ENCODE measurements at places on chromosomes 2 and 18. TPM values are rescaled to one million over a fixed set of nuclear protein-coding genes. Genes with fewer than 3 reads are reported as not detected.

TGIF1 gene
- total RNA-seq: 42.6 TPM

IRS1 gene
- total RNA-seq: 15.9 TPM

- no peak overlapping the region for H3K4me3 ChIP-seq
- no peak for DNase-seq
- no peaks in the 10 kb centered on the region for H3K4me1 ChIP-seq
- H3K36me3 ChIP-seq: no peaks in the 10 kb centered on the region
- no peak overlapping the region for H3K27ac ChIP-seq
These were observed 265.1 kb downstream of the RIT2 start for GRCh38 chr18:42850174-42851083.

GRCh38 chr2:107160640-107161239, 274.8 kb upstream of the ST6GAL2 start:
- no peaks in the 10 kb centered on the region for H3K4me1 ChIP-seq
- H3K27ac ChIP-seq: no peak overlapping the region
- H3K27me3 ChIP-seq: no peaks in the 10 kb centered on the region
- no peak overlapping the region for H3K4me3 ChIP-seq

DNA sequence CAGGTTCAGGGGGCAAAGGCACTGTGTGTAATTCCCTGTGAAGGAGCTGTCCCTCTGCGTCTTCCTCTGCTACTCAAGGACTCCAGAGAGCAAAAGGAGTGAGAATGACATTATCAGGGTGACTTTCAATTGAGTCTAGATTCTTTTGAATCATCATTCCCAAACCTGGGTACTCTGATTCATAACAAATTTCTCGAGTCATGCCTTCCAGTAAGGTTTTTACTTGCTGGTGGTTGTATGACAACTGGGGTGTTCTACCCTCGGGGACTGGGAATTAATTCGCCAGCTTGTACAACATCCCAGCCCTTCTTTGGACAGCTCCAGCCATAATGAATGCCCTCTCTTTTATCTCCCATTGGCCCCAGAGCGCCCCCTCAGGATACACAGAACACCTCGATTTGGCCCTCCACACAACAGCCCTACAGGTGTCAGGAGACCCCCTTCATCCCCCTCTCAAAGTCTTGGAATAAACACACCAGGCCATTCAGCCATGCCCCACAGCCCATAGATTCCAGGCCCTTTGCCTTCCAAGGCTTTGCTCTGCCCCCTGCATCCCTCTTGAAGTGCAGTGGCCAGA, 254.5 kb downstream of the KLHL29 start:
- no peaks in the 10 kb centered on the region for H3K27me3 ChIP-seq
- H3K27ac ChIP-seq: no peak overlapping the region

DNA sequence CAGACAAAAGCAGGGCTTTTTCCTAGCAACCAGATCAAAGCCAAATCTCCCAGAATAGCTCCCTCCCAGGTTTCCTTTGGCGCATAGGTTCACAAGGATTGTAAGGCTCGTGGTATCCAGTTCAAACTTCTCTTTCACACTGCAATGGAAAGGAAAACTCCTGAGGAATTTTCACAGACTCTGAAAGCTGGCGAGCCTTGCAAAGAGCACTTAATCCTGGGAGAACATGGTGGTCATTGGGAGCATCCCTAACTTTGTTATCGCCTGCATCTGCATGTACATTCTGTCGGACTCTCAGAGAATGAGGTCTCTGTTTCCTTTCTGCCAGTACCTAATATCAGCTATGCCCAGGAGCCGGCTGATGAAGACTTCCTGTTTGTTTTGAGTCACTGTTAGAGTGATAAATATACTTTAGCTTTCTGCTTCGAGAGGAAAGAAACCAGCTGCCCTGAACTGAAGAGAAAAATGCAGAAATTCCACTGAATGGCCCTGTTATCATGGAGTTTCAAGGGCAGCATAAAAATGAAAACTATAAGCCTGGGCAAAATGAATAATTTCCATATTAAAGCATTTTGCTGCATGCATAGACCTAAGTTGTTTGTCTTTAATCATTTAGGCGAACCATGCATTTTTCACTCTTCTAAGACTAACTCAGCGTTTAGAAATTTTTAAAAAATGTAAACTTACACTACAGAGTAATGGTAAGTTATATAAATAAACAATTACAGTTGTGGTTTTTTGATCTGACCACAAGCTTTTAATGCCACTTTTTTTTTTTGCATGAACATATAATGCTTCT, 76.4 kb upstream of the ZEB2 start:
- H3K27ac ChIP-seq: peak overlapping the region; percentile 42
- no peaks in the 10 kb centered on the region for H3K4me1 ChIP-seq
- no peaks in the 10 kb centered on the region for H3K27me3 ChIP-seq

All from left lung (tissue), 14 donors.